ENCODE measurements at places on chromosomes 7 and 10.
A peak's percentile ranks its signal among the peaks of the same experiment; 100 is the strongest.

DNA sequence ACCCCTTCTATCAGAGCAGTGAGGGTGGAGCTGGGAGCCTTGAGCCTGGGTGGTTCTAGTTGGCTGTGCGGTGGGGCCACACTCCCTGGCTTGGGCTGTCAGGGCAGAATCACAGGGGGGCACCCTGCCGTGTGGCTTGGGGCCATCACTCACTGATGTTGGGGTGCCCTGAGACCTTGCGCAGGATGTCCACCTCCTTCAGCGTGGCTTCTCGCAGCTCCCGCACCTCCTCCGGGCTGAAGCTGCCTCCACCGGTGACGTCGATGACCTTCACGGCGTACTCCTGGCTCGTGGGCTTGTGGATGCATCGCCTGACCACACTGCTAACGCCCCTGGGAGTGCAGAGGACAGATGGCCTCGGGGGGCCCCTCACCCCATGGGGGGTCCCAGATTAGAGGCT, 5.3 kb downstream of the PHKG1 start:
- no peak for DNase-seq

DNA sequence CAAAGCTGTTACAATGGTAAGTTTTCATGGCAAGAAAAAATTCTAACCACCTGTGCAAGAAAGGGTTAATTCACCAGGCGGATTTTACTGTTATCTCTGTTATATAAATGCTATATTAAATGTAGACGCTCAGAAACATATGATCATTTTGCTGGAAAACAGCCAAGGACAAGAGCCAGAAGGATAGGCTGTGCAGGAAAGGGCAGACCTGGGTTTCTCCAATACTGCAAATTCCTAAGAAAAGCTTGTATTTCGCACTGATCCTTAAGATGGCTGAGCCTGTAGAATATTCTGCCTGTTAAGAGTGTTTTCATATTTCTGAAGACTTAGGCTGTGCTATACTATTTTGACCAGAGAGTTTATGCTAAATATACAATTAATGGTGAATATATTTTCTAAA, 564.1 kb upstream of the KCND2 start:
- DNase-seq, result no peak

DNA sequence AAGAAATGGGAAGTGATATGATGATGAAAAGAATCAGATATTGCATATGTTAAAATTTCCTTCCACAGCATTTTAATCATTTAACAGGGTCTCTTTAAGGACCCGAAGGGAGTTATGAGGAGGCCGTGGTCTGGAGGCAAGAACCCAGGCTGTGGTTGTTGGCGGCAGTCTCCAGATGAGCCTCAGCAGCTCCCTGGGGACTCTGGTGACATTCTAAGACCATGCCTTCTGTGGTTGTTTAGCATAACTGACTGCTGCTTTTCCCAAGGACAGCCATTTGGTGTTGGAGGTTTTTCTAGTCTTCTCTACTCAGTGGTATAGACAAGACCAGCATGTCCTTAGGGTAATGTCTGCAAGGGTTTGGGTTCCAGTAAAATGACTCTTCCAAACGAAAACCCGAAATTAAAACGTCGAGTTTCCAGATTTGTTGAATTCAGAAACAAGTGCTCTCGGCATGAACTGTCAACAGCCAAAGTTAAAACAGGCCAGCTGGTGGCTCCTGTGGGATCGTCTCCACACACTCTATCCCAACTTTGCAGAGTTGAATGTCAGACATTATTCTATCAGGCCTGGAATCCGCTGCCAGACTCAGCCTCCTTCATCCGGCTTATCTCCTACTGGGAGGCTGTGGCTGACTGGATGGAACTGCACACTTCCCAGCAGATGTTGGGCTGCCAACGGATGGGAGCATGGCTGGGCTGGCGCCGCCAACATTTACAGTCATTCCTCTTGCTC, 183.1 kb downstream of the TAX1BP1 start:
- no peak for DNase-seq

GRCh38 chr10:21993360-21994001, 10.0 kb downstream of the DNAJC1 start:
- DNase-seq, result no peak

DNA sequence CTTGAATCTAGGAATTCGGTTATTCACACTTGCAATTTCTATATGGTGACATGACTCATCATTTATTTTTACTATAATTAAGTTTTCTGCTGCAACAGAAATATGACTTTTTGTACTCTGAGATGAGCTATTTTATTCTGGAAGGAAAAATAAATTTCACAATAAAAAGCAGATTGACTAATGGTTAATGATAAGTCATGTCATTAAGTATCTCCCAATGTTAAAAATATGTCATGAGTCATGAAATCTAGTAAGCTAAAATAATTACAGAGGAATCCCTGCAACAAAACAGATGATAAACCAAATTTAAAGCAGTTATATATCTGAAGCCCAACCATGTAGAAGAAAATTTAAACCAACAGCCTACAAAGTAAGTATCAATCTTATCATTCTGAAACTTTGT, 149.2 kb downstream of the CACNA2D1 start:
- DNase-seq, result no peak

- DNase-seq, result no peak
These were observed 16.0 kb downstream of the CYP3A43 start for GRCh38 chr7:99843808-99844207.

DNA sequence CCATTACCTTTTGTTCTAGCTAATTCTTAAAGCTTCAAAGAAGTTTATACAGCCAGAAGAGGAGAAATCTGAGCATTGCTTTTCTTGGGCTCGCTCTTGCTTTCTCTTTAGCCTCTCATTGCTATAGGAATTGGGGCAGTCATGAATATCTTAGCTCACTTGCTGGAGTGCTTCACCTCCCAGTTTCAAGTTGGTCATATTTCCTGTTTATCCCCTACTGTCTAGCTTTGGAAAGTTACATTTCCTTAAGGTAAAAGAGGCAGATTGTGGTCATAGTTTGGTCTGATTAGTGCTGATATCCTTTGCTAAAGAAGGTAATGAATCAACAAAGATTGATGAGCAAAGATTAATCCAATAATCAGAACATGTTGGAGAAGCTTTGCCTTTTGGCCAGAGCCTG, 77.7 kb upstream of the GLI3 start:
- no peak for DNase-seq

DNA sequence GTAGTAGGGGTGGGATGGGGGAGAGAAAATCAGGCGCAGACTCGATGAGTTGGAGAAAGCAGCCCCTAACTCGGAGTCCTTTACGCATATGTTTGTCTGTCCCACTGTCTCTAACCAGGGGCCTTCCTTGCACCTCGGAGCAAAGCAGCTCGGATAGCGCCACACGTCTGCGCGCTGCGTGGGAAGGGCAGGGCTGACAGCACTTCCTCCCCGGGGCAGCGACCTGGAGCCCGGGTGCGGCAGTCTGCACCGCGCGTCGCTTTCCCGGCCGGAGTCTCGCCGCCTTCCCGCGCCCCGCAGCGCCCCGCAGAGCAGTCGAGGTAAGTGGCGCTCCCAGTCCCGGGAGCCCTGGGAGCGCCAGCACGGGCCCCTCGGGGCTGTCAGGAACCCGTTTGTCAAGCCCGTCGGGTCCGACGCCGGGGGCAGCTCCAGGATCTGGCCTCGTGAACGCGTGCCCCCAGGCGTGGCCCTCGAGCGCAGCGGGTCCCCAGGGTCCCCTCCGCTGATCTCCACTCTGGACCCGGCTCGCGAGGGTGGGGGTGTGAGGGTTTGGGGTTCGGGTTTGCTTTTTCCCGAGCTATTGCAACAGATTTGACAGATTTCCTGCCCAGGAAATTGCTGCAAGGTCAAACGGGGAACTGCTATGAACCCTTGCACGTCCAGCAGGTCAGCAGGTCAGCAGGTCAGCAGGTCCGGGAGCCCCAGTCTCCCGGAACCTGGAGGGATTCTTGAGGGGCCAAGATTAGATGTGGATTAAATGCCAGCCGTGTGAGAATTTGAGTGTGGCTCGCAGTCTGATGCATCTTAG, 597 bp downstream of the APBB1IP start:
- peak; percentile 53 for DNase-seq

- no peak for DNase-seq
These were observed 72.0 kb downstream of the GFRA1 start for GRCh38 chr10:116201011-116201410.

GRCh38 chr7:39453743-39454355, 112.4 kb upstream of the YAE1 start:
- DNase-seq, result peak; percentile 31

GRCh38 chr7:128037880-128038619, 6.8 kb upstream of the LRRC4 start:
- no peak for DNase-seq

DNA sequence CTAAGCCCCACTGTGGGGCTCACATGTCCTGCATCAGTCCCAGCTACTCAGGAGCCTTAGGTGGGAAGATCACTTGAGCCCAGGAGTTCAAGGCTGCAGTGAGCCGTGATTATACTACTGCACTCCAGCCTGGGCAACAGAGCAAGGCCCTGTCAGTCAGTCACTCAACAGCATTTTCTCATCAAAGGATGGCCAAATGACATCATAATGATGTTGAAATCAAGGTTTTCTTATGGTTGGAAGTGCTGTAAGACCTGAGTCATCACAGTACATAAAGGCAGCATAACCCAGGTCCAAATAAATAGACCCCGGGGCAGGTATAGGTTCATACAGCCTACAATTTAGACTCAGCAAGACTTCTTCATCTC, 341.1 kb downstream of the PARD3 start:
- no peak for DNase-seq

DNA sequence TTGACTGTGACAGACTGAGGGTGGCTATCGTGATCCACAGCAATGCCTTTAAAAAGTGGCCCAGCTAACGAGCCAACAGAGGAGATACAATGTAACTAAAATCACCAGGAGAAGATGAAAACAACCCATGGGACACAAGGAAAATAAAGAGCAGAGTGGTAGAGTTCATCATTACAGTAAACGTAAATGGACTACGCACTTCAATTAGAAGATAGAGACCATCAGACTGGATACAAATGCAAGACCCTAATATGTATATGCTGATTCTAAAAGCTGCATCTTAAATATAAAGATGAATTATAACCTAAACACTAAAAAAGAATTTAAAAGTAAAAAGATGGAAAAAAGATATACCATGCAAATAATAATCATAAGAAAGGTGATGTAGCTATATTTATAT, 6.6 kb upstream of the STK32C start:
- DNase-seq, result no peak

- no peak for DNase-seq
These were observed 312.9 kb downstream of the TCERG1L start for GRCh38 chr10:130998642-130999041.

GRCh38 chr7:99016196-99016595, 127.7 kb downstream of the SMURF1 start:
- DNase-seq, result no peak
